ENCODE measurements at places on chromosomes 2 and 18. TPM values are rescaled to one million over a fixed set of nuclear protein-coding genes. Genes with fewer than 3 reads are reported as not detected.

DNA sequence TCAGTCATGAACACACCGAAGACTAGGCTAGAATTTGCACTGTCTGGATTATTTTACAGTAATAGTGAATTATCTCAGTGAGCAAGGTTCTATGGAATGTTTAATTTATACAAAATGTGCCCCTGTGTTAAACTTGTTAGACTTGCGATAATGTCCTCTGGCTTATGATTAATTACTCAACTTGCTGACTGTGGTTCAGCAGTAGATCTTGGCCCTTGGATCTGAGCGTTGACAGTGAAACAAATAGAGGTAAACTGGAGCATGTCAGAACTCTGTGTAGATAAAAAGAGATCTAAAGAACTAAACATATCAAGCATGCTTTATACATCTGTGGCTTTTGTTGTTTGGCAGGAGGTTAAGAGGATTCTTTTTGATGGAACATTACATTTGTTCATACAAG is 407.6 kb downstream of the DSEL start:
- no peak for DNase-seq

- no peak for DNase-seq
These were observed 195.9 kb downstream of the SH3RF3 start for GRCh38 chr2:109324861-109325260.

- no peak for DNase-seq
These were observed 39.7 kb upstream of the EPAS1 start for GRCh38 chr2:46257476-46257875.

- no peak for DNase-seq
These were observed 106.9 kb upstream of the CD302 start for GRCh38 chr2:159904959-159905305.

- DNase-seq: no peak
These were observed 204.0 kb downstream of the CYRIA start for GRCh38 chr2:16461672-16462071.

GRCh38 chr2:107633580-107634147 is 193.0 kb upstream of the RGPD4 start:
- no peak for DNase-seq

DNA sequence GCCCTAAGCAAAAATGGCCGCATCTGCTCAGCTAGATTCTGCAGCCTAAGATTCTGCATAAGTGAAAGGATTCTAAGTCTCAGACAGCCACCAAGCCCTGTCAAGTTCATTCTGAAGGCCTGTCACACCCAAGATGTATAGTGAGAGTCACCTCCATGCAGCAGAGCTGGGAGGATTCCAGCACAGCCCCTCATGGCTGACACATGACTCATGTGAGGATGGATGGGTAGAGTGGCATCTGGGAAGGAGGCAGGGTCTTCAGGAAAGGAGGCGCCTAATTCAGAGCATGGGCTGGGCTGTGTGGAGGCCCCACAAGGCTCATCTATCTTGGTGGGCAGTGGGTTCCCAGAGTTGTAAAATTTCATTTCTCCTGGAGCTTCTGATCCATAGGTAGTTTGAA is 41.5 kb upstream of the ZBTB7C start:
- DNase-seq: no peak

DNA sequence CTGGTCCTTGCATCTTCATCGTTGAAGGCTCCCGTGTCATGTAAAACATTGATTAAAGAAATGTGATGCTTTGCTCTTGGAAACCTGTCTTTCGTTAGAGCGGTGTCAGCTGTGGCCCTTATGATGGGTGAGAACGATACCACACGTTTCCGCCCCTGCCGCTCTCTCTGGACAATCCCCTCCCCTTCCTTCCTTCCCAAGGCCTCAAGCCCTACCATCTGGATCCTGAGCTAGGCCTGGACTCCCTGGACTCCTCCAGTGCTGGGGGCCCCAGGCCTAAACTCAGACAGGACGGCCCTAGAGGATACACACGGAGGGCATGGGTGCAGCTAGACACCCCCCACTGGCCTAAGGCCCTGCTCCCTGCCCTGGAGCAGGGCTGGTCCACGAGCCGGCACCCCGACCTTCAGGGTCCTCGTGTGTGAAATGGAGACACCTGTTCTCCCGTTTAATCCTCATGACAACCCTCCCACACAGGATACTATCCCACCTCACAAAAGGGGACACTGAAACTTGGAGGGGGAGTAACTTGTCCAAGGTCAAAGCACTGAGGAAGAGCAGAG is 13.2 kb downstream of the BIN1 start:
- DNase-seq: no peak

GRCh38 chr2:118309946-118310680 is 221.8 kb downstream of the INSIG2 start:
- no peak for DNase-seq

DNA sequence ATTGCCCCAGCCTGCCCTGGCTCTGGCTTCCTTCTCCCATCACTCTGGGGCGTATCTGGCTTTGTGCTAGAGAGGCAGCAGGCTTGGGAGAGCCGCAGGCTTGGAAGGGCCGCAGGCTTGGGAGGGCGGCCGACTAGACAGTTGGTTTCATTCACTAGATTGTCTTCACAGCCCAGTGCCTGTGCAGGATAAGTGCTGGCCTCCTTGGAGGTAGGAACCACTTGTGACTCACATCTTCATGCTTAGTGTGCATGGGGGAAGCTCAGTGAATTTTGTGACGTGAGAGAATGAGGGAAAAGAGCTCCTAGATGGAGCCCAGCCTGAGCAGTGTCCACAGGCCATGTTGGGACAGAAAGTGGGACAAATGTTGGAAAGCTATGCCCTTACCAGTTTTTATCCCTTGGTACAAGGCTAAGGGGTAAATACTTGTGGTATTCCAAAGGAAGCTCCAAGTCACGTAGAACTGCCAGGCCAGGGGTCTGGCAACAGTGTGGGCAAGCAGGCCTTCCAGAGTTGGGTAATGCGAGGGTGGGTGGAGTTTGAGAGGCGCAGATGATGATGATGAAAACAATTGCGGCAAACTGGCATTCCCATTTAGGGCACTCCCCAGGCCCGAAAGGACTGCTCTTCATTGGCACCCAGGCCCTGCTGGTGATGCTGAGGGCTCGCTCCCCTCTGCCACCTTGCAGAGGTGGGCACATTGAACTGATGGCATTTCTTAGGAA is 100.1 kb downstream of the DDX1 start:
- DNase-seq: no peak

- no peak for DNase-seq
These were observed 97.4 kb upstream of the LRATD1 start for GRCh38 chr2:14535156-14535555.

- no peak for DNase-seq
These were observed 77.4 kb downstream of the TANC1 start for GRCh38 chr2:159045545-159046454.

DNA sequence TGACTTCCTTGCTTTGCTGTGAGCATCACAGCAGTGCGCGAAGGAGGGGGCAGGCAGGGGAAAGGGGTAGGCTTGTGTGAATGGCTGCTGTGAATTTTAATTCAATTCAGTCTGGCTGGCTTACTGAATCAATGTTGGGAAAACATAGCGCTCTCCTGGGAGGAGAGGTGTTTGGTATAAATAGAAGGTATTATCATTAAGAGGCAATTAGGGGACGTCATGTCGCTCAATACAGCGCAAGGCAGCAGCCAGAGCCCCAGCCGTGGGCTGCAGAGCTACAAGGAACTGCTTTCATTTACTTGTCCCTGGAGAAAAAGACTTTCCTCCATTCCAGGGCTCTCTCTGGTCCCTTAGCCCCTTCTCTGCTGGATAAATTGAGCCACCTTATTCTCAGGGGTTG is 181.4 kb upstream of the MSH6 start:
- no peak for DNase-seq

DNA sequence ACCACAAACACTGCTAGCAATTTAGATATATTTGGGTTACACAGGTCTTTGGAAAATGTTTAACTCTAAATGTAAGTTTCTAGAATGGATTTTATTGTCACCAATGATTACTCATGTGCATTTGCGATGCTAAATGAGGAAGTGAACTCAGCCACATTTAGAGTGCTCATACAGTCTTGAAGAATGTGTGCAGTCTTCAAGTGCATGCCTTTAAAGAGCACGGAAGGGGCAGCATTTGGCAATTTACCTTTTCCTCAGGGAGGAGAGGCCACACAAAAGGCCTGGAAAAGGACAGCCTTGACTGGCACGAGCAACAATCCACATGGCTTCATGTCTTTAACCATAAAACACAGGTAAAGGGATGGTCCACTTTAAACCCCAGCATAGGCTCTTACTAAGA is 78.5 kb upstream of the STK17B start:
- no peak for DNase-seq

- no peak for DNase-seq
These were observed 34.1 kb downstream of the DOK1 start for GRCh38 chr2:74588664-74589063.

- DNase-seq: no peak
These were observed 44.6 kb downstream of the HAUS1 start for GRCh38 chr18:46148810-46149209.

DNA sequence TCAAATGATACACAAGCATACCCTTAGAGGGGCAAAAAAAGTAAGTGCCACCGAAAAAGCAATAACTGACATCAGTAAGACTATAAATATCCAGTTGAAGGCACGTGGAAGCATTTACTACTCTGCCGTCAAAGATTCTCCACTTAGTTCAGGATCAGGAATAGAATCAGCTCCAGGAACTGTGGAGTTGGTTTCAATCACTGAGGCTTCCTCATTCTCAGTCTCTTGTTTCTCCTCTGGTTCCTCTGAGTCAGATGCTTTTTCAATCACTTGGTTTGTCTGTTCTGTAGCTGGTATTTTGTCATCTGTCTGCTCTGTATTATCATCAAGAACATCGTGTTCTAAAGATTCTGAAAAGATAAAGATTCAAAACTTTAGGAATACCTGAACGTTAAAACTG is 72.2 kb downstream of the LNPK start:
- DNase-seq: no peak

- no peak for DNase-seq
These were observed 36.0 kb upstream of the STAT1 start for GRCh38 chr2:191049728-191050639.

GRCh38 chr2:171230176-171230575 is 69.5 kb upstream of the TLK1 start:
- DNase-seq: no peak

DNA sequence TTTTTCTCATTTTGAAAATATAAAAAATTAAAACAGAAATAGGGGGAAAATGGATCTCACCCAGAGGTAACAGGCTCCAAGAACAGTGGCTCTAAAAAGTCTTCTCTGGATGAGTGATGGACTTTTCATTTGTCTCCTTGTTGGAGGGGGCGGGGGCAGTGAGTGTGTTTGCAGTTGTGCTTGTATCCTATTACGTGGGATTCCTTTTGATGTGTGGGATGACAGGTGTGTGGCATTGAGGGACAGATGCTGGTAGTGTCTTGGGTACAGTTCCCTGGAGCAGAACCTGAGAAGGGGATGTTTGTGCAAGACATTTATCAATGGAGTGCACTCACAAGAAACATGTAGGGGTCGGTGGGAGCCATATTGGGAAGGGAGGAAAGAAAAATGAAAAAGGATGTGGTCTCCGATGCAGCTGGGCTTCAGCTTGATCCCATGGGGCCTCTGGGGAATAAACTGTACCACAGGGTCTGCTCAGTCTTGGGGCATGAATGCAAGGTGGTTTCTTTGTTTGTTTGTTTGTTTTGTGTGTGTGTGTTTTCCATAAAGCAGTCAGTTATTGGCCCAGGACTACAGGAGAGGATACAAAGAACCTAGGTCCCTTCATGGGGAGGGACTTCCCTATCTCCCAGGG is 120.0 kb upstream of the SLC35G4 start:
- no peak for DNase-seq

DNA sequence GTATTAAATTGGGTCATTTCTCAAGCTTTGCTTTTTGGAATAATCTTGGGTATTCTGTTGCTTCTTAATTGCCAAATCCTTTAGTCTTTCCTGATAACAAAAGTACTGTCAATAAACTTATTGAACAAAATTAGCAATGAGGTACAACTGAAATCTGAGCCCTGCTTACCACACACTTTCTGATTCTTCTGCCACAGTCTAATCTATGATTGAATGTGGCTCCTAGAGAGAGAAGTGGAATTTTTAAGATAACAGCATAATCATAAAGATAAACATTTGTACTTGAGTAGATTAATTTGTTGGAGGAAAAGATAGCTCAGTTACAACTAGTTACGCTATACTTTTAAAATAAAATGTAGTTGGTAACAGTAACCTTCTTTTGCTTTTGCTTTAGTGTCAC is 354.8 kb downstream of the CELF4 start:
- no peak for DNase-seq

DNA sequence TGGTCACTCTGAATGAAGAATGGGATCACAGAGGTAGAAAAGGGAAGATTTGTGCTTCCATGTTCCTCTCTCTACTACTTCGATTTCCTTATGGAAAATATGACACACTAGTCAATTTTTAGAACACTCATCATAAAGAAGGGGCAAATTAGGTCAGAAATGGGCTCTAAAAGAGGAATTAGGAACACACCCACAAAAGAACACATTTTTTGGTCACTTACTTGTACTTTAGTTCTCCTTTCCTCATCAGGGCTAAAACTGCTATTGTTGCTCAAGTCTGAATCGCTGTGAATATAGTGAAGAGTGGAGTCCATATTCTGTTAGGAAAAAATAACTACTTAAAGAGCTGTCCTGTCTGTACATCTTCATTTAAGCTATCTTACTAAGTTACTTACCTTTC is 52.6 kb downstream of the PPP4R1 start:
- DNase-seq: no peak

DNA sequence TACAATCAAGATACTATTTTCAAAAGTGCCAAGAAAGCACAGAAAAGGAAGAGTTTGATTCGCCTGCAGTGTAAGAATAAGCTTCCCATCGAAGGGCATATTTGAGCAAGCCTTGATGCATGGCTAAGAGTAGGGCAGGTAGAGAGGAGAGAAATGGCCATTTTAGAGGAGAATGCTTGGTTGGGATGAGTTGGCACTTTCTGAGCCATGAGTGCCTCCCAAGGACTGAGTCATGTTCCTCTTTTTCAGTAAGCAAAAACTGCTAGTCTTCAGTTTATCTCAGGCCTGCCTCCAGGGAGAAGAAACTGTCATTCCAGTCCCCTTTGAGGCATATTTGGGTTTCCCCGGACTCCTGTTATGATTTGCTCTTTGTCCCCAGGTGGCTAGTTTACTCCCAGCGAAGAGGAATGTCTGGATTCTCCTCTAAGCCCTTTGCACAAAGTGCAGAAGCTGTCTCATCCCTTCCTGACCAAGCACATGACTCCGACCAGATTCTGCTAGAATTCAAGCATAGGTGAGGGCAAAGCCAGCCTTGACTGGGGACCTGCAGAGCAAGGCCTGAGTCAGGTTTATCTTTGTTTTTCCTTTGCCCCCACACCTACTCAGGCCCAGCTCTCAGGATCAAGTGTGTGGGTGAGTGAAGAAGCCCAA is 115.2 kb downstream of the TTC32 start:
- DNase-seq: no peak

GRCh38 chr2:102418421-102418961 is 4.5 kb upstream of the IL18RAP start:
- DNase-seq: no peak

GRCh38 chr18:37055137-37055802 is 226.3 kb downstream of the KIAA1328 start:
- no peak for DNase-seq

- DNase-seq: no peak
These were observed 520.5 kb upstream of the ZEB2 start for GRCh38 chr2:145040433-145040832.

Gene TNFAIP6
- total RNA-seq: 25.4 TPM

Gene RGPD3
- total RNA-seq: 0.42 TPM

Gene PRSS56
- not detected for total RNA-seq

Gene CPLX4
- total RNA-seq: not detected

Gene NYAP2
- not detected for total RNA-seq

Gene SEC11C
- total RNA-seq: 22.7 TPM

Gene CXCR1
- 7.2 TPM for total RNA-seq

Gene BCL11A
- total RNA-seq: 0.64 TPM

All from mesenteric fat pad (tissue), 1 donor.